Activated CD4-positive, alpha-beta memory T cell treated with anti-CD3 and anti-CD28 coated beads, Interleukin-2, amount 10 ng/mL, durations not matched to agents 7 days and 5 days (primary cell): ENCODE measurements at places on chromosomes 3 and 15.

DNA sequence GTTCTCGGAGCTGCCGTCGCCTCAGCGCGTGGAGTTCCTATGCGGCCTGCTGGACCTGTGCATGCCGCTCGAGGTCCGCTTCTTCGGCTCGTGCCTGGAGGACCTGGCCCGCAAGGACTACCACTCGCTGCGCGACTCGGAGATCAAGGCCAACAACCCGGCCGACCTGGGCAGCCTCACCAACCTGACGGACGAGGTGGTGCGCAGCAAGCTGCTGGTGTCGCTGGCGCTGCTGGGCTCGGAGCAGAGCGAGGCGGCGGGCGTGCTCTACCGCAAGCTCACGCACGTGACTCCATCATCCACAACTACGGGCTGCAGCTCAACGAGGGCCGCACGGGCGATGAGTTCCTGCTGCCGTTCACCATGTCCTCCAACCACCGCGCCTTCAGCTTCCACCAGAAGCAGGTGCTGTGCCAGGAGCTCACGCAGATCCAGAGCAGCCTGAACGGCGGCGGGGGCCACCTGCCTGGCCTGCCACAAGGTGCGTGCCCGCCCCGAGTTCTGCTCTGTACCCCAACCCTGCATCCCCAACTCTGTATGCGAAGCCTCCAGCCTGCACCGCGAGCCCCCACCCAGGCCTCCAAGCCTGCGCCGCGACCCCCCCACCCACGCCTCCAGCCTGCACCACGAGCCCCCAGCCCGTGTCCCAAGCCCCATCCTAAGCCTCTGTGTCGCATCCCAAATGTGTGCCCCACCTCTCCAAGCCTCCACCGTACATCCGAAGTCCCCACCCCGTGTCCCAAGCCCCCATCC lies 178.2 kb downstream of the OR4M2 start:
- H3K4me3 ChIP-seq = no peak overlapping the region
- H3K36me3 ChIP-seq = no peaks in the 10 kb centered on the region
- no peak for DNase-seq
- H3K27ac ChIP-seq = no peak overlapping the region
- H3K27me3 ChIP-seq = peaks cover 1% of the 10 kb centered on the region
- peaks cover 35% of the 10 kb centered on the region for H3K4me1 ChIP-seq

- H3K4me3 ChIP-seq = no peak overlapping the region
- no peak for DNase-seq
- H3K27me3 ChIP-seq = no peaks in the 10 kb centered on the region
- H3K4me1 ChIP-seq = no peaks in the 10 kb centered on the region
- no peak overlapping the region for H3K27ac ChIP-seq
Measured at GRCh38 chr15:83733206-83733605, 79.3 kb downstream of the ADAMTSL3 start.

DNA sequence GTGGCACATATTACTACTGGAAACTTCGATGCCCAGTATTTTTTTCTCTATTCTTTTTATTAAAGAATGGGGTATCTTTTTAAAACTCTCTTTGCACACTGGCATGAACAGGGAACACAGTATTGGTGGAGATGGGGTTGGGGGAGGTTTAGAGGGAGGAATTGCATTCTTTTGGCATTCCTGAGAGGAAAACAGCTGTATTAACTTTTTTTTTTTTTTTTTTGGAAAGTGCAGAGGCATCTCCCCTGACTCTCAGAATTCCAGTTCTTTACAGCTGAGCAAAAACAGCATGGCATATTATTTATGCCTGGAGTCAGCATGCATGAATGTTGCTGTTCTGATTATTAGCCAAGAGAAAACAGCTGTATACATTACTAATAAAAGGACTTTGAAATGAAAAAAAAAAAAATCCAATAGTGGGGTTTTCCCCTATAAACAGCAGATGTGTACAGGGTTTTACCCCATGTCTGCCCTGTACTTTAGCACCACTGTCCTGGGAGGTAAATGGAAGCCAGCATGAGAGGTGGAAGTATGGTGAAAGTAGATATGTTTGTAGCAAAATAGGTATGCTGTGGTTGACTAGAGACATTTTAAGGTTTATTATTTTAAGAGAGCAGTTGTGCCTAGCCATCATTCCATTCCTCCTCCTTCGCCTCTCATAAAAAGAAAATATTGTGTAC lies 132.2 kb downstream of the FNDC3B start:
- DNase-seq = no peak
- no peak overlapping the region for H3K4me3 ChIP-seq
- H3K4me1 ChIP-seq = peaks cover 6% of the 10 kb centered on the region
- no peak overlapping the region for H3K27ac ChIP-seq
- H3K36me3 ChIP-seq = no peaks in the 10 kb centered on the region

GRCh38 chr3:135134684-135135075 lies 339.6 kb downstream of the EPHB1 start:
- H3K36me3 ChIP-seq = no peaks in the 10 kb centered on the region
- no peak for DNase-seq
- H3K27ac ChIP-seq = no peak overlapping the region

GRCh38 chr3:43783987-43784639 lies 93.4 kb downstream of the ABHD5 start:
- no peak overlapping the region for H3K27ac ChIP-seq
- no peak overlapping the region for H3K4me3 ChIP-seq
- H3K27me3 ChIP-seq = peaks cover 4% of the 10 kb centered on the region
- H3K4me1 ChIP-seq = no peaks in the 10 kb centered on the region

DNA sequence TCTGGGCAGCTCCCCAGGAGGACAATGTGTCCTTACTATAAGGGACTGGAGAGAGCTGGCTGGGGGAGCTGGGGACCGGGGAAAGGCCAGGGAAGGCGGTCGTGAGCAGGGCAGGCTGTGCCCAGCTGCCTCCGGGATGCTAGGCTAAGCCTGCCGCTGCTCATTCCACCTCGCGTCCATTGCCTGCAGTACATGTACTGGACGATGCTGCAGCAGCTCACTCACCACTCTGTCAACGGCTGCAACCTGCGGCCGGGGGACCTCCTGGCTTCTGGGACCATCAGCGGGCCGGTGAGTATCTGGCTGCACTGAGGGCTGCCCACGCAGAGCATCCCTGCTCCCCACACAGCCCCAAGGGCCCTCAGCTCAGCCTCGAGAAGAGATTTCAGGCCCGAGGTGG lies 27.1 kb downstream of the FAH start:
- no peak for DNase-seq
- H3K4me3 ChIP-seq = no peak overlapping the region
- no peak overlapping the region for H3K27ac ChIP-seq

DNA sequence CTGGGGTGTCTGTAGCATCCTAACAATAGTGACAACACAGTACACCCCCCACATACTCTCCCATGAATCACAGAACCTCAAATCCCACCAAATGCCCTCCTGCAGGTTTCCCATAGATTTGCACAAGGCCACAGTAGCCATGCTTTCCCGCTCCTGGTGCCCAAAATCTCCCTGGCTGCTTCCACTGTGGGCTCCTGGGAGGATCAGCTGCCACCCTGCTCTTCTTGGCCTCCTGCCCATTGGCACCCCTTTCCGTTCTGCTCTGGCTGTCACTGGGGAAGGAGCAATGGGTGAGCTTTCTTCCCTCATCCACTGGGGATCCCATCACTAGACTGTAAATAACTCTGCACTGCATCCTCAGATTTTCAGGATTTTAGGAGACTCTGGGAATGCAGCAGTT lies 92.1 kb upstream of the SLC24A5 start:
- no peak for DNase-seq
- H3K4me1 ChIP-seq = no peaks in the 10 kb centered on the region

GRCh38 chr15:58771621-58772250 lies 634 bp downstream of the MINDY2 start:
- no peak overlapping the region for H3K4me3 ChIP-seq
- H3K36me3 ChIP-seq = peaks cover 3% of the 10 kb centered on the region
- H3K4me1 ChIP-seq = peaks cover 10% of the 10 kb centered on the region
- peak; percentile 32 for DNase-seq
- H3K27ac ChIP-seq = peak overlapping the region; percentile 84
- no peaks in the 10 kb centered on the region for H3K27me3 ChIP-seq

GRCh38 chr3:15959434-15959811 lies 161.6 kb upstream of the ANKRD28 start:
- no peak for DNase-seq
- no peaks in the 10 kb centered on the region for H3K36me3 ChIP-seq
- H3K4me1 ChIP-seq = no peaks in the 10 kb centered on the region
- H3K27me3 ChIP-seq = no peaks in the 10 kb centered on the region
- no peak overlapping the region for H3K27ac ChIP-seq
- no peak overlapping the region for H3K4me3 ChIP-seq

DNA sequence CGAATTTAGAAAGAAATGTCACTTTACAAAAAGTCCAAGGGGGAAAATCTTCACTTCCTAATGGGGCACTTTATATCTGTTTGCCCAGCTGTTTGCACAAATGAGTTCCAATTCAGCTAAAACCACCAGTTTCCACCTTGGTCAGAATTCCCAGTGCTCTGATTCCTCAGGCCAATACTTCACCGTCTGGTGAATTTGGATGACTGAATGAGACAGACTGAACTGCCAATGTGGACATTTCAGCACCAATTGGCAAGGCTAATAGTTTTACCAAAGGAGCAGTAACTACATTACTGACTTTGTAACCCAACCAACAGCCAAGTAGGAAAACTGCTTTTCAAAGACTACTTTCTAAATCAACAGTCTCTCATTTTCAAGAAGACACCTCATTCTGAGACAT lies 51.8 kb downstream of the ABI3BP start:
- H3K4me1 ChIP-seq = no peaks in the 10 kb centered on the region
- no peak for DNase-seq
- peaks cover 3% of the 10 kb centered on the region for H3K27me3 ChIP-seq
- H3K27ac ChIP-seq = no peak overlapping the region
- no peak overlapping the region for H3K4me3 ChIP-seq
- H3K36me3 ChIP-seq = no peaks in the 10 kb centered on the region

DNA sequence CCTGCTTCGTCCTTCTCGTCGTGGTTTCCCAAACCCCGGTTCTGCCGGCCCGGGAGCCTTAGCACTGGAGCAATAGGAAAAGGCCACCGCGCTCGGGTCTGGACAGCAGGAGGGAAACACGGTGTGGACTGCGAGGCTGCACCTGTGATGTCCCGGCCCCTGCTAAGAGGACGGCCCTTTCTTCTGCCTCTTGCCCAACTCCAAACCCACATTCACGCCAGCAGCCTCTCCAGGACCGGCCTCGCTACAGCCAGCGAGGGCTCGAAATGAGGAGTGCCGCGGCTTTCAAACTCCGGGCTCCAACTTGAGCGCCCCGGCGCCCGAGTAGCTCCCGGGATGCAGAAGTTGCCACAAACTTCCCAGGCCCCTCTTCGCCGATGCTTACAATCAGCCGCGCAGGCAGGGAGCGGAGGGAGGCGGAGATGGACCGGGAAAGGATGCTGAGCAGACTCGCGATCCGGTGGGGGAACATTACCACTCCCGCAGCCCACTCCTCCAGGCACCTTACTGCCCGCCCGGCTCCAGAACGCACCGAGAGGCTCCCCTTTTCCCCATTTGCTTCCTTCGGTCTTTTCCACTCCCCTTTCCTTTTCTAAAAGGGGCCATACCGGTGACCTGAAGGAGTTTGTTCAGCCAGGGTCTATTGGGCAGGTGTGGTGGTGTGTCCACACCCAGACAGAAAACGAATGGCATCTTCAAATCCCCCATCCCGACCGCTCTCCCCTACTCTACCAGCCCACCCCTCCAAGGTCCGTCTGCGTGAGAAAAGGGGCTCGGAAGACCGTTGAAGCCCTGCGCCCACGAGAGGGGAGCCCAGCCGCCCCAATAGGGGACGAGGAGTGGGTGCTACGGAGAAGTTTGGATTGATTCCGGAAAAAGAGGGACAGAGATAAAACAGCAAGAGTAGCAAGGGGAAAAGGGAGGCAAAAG lies 18.8 kb upstream of the SATB1 start:
- H3K36me3 ChIP-seq = peaks cover 68% of the 10 kb centered on the region
- no peaks in the 10 kb centered on the region for H3K27me3 ChIP-seq
- DNase-seq = peak; percentile 36
